MCF 10A (cell line): ENCODE measurements at places on chromosomes 5 and 9. TPM values are rescaled to one million over a fixed set of nuclear protein-coding genes. Genes with fewer than 3 reads are reported as not detected.

ISOC1 gene
- total RNA-seq, result 11.2 and 12.8 TPM in 2 replicates

STKLD1 gene
- total RNA-seq, result 1.3 TPM in 2 replicates

TMEM167A gene
- 84.1 and 122 TPM in 2 replicates for total RNA-seq

TMEM215 gene
- not detected in 2 replicates for total RNA-seq

PCA3 gene
- not detected in 2 replicates for total RNA-seq

PDE4D gene
- 61.9 and 85.0 TPM in 2 replicates for total RNA-seq

SLC4A9 gene
- total RNA-seq, result 0.37 TPM in 1 of 2 replicates, not detected in the other

GGTA1 gene
- not detected in 2 replicates for total RNA-seq

SPINK1 gene
- 1.5 and 4.0 TPM in 2 replicates for total RNA-seq

PHF24 gene
- not detected in 2 replicates for total RNA-seq

SPINK13 gene
- not detected in 2 replicates for total RNA-seq

EPB41L4B gene
- total RNA-seq, result 20.2 and 23.7 TPM in 2 replicates

CBY3 gene
- total RNA-seq, result not detected in 2 replicates

AIF1L gene
- 2.6 and 4.1 TPM in 2 replicates for total RNA-seq

LOX gene
- 7.1 and 10.7 TPM in 2 replicates for total RNA-seq

ZNF658 gene
- total RNA-seq, result 5.3 TPM in 2 replicates

EIF4E1B gene
- total RNA-seq, result not detected in 2 replicates

ADAMTS13 gene
- total RNA-seq, result 4.1 and 6.1 TPM in 2 replicates

SAXO1 gene
- not detected in 2 replicates for total RNA-seq
